Anterior cingulate cortex (tissue), 58 donors: ENCODE measurements at places on chromosomes 13 and 19.
A peak's percentile ranks its signal among the peaks of the same experiment; 100 is the strongest.

- peak; percentile 99 for DNase-seq
These were observed at the start of gene ZNF132 for GRCh38 chr19:58439576-58440554. ZNF132 (minus strand) TSS chr19:58440153; CDS start chr19:58439821, 332 bp downstream.

- DNase-seq, result peak; percentile 36
These were observed at the start of gene RNASEH2B for GRCh38 chr13:50909605-50910484. RNASEH2B (plus strand) TSS chr13:50909791; CDS start chr13:50910077, 286 bp downstream.

- DNase-seq, result no peak
These were observed 11.3 kb downstream of the KHSRP start for GRCh38 chr19:6413291-6413690.

- DNase-seq, result no peak
These were observed 117.3 kb downstream of the RAB20 start for GRCh38 chr13:110444226-110444653.

- no peak for DNase-seq
These were observed 7.7 kb downstream of the REXO1 start for GRCh38 chr19:1840541-1841115.

GRCh38 chr13:108813587-108814170 lies 184.3 kb downstream of the MYO16 start:
- DNase-seq, result no peak
